ENCODE measurements at places on chromosomes 7 and 10. TPM values are rescaled to one million over a fixed set of nuclear protein-coding genes. Genes with fewer than 3 reads are reported as not detected.
A peak's percentile ranks its signal among the peaks of the same experiment; 100 is the strongest.

- DNase-seq = peak; percentile 79
Observed at GRCh38 chr7:28956608-28957063, 1.5 kb downstream of the TRIL start.

DNA sequence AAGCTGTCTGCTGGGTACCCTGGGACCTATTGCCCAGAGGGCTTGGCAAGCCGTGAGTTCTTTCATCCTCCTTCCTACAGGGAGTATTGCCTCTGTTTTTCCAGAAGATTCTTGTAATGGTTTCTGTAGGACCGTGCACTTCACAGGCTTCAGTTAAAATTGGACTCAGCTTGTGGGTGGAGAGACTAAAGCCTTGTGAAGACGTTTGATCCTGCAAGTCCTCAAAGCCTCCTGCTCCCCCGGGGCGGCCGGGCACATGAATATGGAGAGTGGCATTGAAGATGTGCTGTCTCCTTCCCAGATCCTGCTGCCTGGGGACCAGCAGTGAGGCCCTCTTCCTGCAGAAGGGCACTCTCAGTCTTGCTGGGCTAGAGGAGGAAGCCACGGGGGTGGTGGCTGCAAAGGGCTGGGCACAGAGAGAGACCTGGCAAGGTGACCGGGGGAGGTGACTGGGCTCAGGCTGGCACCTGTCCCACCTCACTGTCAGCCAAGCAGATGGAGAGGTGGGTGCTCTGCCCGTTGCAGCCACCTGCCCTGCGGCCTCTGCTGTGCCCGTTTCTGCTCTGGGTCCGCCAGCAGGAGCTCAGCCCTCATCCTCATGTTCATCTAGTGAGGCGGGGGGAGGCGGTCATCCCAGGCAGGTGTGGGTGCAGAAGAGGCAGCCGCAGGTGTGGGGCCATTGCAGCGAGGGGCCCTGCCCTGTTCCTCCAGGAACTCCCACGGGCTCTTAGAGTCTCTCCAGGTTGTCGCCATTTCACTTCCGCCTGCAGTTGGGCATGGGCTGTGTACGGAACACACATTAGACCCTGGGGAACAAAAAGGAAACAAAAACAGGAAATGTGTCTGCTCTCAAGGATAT is 55.7 kb downstream of the TMEM209 start:
- no peak for DNase-seq

NMT2 gene
- 8.2 TPM for total RNA-seq

DNA sequence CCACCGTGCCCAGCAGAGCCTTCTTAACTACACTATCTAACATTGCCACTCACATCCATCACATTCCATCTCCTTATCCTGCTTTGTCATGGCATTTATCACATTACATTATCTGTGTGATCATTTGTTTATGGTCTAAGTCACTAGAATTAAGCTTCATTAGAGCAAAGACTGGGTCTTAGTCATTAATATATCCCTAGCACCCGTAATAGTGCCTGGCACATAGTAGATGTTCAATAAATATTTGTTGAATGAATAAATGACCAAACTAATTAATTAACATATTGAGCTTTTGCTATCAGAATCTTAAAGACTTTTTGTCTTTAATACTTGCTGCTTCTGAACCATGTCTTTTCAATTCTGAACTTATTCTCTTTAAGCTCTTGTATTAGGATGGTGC is 5.9 kb upstream of the COPG2 start:
- no peak for DNase-seq

DNA sequence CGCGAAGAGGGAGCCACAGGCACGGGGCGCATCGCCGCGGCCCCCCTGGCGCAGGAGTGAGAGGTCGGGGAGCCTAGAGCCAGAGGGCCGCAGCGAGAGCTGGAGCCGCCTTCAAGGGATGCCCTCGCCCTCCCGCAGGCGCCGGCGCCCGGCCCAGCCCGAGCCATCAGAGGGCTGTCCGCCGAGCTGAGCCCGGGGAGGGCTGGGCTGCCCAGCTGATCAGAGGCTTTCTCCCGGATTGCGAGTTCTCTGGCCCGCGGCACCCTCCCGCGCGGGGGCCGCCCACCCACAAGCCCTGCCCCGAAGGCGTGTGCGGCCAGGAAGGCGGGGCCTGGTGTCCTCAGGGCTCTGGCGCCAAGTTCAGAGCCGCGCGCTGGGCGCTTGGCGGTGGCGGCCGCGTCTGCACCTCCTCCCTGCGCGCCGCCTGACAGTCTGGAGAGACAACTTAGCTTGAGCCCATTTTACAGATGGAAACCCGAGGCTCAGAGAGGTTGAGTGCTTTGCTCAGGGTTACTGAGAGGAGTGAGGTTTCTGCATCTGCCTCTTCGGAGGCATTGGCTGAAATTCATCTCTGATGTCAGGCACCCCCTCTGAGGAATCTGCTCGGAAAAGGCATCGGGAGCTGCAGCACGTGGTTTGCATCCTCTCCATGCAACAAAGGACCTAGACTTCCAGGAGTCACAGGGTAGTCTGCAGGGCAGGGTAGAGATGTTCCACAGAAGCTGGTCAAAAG is 3.8 kb upstream of the ANTXRL start:
- DNase-seq = peak; percentile 90

DNA sequence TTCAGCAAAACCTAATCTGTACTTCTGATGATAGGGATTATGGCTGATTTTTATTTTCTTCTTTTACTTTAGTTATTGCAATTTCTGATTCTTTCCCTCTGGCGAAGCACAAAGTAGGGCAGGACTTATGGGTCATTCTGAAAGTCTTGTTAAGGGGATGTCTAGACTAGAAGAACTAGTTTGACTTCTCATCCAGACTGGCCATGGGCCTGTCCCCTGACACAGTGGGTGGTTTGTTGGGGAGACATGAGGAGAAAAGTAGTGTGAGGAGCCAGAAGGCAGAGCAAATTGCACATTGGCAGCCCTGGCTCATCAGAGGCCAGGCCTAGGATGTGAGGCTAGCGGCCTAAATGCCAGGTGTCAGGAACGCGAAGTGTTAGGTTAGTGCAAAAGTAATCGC is 152.8 kb downstream of the RTKN2 start:
- DNase-seq = no peak

FXYD4 gene
- total RNA-seq = not detected
